ENCODE measurements at places on chromosomes 11 and 22.

DNA sequence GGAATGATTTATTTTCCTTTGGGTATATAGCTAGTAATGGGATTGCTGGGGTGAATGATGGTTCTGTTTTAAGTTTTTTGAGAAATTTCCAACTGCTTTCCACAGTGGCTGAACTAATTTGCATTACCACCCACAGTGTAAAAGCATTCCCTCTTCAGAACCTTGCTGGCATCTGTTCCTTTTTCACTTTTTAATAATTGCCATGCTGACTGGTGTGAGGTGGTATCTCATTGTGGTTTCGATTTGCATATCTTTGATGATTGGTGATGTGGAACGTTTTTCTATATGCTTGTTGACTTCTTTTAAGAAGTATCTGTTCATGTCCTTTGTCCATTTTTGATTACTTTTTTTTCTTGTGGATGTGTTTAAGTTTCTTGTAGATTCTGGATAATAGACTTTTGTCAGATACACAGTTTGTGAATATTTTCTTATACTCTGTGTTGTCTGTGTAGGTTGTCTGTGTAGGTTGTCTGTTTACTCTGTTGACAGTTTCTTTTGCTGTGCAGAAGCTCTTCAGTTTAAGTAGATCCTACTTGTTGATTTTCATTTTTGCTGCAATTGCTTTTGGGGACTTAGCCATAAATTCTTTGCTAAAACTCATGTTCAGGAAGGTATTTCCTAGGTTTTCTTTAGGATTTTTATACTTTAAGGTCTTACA, 291.8 kb upstream of the DDI1 start:
- DNase-seq = no peak

DNA sequence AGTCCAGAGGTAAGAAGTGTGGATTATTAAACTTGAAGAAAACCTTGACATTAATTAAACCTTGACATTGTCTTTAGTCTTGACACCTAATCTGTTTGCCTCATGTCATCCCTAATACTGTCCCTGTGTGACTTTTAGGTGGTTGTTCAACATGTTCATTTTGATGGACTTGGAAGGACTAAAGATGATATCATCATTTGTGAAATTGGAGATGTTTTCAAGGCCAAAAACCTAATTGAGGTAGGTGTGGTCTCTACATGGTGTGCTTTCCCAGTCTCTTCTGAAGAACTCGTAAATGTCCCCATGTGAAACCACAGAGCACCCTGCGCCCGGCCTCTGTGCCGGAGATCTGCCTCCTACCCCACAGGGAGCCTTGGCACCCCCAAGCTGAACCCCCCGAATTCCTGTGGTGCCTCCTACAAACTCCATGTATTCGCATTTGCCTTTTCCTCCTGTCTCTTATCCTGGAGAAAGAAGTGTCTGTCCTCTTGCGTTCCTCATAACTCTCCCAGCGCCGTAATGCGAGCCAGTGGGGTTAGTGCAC, 9.1 kb downstream of the SAMM50 start:
- no peak for DNase-seq

- peak; percentile 34 for DNase-seq
These were observed 78.7 kb upstream of the PPARA start for GRCh38 chr22:46071451-46072109.

- DNase-seq = no peak
These were observed 59.4 kb downstream of the F2 start for GRCh38 chr11:46778416-46778815.

DNA sequence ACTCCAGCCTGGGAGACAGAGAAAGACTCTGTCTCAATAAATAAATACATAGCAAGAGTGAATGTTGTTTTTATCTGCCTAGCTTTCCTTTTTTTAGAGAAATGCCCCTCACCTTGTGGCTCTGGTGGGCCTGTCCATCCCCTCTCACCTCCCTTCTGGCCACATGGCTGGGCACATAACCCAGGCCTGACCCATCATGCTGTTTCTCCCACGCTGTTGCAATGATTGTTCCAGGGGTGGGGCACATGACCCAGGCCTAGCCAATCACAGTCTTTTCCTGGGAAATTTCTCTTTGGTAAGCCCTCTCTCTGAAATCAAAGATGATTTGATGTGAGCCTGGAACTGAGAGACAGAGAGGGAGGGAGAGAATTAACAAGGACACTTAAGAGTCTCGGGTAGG, 5.5 kb upstream of the CYTH4 start:
- no peak for DNase-seq

DNA sequence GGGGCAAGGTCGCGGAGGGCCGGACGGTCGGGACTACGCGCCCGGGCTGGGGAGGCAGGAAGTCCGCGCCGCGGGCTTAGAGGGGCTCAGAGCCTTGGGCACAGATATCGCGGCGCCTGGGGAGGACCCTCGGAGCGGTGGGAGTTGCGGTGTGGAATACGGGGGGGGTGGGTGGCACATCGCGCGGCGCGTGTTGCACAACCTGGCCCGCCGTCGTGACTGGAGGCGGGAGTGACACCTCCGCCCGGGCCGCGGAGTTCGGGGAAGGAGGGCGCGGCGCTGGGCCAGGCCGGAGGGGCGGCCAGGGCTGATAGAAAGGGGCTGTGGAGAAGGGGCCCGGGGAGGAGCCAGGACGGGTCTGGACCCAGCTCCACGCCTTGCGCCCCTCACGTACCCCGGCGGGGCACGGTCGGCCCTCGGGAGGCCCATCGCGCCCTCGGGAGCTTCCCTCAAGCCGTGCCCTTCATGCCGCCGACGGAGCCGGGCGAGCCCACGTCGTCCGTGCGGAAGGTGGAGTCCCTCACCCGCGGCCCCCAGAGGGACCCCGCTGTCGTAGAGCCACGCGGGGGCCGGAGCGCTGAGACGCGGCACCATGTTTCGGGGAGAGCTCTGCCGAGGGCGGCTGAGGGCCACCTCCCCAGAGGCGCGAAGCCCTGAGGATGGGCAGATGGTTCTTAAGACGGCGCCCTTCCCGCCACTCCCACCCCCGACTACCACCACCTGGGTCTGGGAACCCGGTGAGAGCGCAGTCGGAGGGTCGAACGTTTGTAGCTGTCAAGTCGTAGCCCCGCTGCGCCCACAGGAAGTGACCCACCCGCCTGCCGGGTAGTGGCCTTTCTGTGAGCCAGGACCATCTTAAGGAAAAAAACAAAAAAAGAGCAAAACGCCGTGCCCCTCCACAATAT, 729 bp downstream of the IL17RA start:
- DNase-seq = no peak

DNA sequence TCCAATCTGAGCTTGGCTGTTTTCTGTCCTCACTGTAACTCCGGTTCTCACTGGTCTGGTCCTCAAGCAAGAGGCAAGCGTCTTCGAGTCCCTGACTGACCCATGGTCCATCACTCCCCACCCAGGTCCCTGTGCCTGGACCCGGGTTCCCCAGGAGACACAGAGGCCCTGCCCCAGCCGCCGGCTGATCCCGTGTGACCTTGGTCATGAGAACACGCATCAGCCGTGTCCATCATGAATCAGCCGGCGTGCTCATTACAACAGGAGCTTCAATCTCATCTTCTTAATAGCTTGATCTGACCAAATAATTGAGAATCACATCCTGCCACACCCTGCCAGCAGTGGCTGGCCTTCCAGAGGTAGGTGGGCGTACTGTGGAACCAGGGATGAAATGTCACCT, 545.1 kb downstream of the BRD1 start:
- DNase-seq = no peak

- DNase-seq = peak; percentile 89
These were observed at the start of the genes RIBC2 and SMC1B for GRCh38 chr22:45413368-45414211. Gene RIBC2 (plus strand): TSS chr22:45413693. CDS start chr22:45413887, 194 bp downstream. Gene SMC1B (minus strand): TSS chr22:45413599. CDS start chr22:45413567, 32 bp downstream.

DNA sequence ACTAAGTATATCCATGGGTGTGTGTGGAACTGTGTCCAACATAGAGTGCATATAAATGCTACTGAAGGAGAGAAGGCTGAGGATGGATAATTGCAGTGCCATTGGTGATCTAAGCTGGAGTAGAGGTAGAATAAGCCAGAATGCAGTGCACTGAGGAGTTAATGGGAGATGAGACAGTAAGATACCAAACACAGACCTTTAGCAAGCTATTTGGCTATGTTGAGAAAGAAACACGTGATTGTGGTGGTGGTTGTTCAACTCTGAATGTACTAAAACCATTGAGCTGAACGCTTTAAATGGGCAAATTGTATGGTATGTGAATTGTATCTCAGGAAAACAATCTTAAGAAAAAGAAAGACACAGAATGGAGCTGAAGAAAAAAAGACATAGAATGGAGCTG, 22.8 kb downstream of the JAML start:
- DNase-seq = no peak

DNA sequence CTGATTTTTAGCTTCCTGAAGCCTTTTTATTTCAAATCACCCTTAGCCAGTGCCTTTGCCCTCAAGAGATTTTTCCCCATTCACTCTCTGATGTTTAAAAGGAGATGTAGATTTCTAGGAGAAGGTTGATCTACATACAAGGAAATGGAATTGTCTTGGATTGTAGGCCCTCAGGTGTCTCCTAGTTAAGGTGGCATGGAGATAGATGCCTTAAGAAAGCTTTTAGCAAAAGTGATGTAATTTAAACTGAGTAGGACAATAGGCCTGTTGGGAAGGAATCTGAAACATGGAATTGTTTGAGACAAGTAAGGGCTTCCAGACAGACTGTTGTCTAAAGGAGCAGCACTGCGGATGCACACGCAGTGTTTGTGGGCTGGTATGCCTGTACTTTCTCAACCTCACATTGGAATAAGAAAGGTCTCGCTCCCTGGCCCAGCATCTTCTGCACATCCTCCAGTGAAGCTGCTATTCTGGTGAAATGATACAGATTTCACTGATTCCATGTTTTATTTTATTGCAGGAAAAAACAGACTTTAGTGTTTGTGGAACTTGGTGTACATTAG, 69.8 kb upstream of the SLC25A18 start:
- no peak for DNase-seq

- no peak for DNase-seq
These were observed 18.2 kb downstream of the SLC5A4 start for GRCh38 chr22:32236970-32237369.

DNA sequence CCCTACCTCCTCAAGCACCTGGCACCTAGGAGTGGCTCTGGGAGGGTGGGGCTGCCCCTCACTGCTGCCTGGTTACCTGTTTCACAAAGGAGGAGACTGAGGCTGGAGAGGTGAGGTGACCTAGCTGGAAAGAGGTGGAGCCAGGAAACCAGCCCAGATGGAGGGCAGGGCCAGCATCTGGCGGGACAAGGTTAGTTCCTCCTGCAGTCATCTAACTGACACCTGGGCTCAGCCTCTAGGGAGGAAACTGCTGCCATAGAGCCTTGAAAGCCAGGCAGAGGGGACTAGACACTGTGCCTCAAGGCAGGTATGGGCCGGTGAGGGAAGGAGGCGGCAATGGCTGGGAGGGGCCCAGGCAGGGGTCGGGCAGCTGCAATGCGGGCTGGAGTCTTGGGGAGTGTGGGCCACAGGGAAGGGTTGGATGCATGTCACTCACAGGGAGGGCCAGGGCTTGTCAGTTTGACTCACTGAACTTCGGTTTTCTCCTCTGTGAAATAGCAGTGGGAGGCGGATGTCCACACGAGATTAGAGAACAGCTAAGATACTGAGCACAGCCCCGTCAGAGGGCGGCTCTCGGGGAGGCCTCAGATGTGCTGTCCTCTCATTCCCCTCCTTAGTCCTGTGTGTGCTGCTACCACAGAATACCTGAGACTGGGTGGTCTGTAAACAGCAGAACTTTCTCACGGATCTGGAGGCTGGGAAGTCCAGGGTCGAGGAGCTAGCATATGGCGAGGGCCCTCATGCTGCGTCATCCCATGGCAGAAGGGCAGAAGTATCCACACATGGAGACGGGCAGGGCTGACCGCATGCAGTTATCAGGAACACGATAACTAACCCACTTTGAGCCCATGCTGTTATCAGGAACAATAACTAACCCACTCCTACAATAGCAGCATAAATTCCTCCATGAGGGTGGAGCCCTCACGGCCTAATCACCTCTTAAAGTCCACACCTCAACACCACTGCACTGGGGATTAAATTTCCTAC, 16.1 kb downstream of the MGAT3 start:
- no peak for DNase-seq

DNA sequence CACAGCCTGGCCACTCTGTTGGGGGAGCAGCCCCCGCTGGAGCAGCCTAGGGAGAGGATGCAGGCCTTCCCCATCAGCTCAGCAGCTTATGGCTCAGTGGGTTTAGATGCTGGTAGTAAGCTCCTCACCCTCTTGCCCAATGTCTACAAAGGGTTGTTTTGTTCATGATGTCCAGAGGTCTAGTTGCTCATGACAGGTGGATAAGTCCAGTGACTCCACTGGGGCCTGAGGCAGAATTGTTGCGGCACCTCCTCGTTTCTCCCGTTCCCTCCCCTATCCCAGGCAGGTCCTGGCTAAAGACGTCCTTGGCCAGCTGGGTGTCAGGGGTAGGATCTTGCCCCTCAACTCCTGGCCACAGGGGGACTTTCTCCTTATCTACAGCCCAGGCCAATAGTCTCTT, 233.5 kb upstream of the B3GAT1 start:
- DNase-seq = no peak

DNA sequence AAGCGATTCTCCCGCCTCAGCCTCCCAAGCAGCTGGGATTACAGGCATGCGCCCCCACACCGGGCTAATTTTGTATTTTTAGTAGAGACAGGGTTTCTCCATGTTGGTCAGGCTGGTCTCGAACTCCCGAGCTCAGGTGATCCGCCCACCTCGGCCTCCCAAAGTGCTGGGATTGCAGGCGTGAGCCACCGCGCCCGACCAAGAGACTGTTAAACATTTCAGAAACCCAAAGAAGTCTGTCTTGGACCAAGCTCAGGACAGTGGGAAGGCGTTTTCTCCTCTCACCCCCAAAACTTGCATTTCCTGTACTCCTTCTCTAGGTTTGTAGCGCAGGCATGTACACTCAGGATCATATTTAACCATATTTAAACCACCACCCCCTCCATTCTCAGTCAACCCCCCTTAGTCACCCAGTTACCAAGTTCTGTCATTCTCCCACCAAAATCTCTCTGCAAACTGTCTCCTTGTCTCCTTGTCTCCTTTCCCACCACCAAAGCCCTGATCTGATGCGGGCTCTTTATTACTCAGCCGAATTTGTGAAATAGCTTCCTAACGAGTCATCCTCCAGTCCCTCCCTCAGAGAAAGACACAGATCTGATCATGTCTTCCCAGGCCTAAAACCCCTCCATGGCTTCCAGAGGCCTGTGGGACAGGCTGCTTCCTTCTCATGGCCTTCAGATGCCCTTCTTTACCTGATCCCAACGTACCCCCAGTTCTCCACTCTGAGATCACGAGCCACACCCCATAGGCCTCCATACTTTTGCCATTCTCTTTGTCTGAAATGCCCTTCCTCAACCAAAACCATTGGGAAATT, 29.0 kb upstream of the CREB3L1 start:
- peak; percentile 71 for DNase-seq

DNA sequence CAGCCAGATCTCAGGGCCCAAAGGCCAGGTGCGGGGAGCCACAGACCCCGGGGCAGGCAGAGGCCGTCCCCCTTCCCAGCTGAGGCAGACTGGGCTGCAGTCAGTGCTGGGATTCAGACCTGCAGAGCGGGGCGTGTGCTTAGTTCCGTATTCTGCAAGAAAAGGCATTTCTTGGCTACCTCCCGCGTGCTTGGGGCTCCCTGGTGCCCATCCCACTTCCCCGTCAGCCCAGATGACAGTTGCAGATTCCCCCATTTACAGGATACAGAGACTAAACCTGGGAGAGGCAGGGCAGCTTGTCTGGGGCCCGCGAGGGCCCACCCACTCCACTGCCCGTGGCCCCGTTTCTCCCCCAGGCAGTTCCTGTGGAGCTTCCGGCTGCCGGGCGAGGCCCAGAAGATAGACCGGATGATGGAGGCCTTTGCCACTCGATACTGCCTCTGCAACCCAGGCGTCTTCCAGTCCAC, 18.3 kb downstream of the CYTH4 start:
- no peak for DNase-seq

All from SW 1271 (cell line).